8988T (cell line): ENCODE measurements at places on chromosomes 5 and 9.

DNA sequence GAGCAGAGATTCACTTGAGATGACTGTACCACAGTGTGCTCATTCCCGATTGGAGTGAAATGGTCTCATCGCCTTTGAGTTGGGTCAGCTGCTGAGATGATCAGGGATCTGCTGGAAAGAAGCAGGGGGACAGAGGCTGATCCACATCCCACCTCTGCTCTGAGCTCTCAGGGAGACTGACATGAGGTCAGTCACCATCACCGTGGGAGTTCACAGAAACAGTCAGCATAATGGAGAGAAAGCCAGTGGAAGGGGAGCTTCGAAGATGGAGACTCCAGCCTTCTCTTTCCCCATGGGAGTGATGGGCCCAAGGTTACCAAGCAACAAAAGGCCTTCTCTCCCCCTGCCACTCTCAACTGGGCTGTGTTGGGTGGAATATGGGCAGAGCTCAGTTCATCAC, 276.4 kb downstream of the CDK5RAP2 start:
- no peak for DNase-seq

- DNase-seq: no peak
These were observed 198.4 kb upstream of the TBCA start for GRCh38 chr5:77974576-77974975.

GRCh38 chr9:89387197-89387849, 69.0 kb downstream of the SECISBP2 start:
- DNase-seq: no peak

DNA sequence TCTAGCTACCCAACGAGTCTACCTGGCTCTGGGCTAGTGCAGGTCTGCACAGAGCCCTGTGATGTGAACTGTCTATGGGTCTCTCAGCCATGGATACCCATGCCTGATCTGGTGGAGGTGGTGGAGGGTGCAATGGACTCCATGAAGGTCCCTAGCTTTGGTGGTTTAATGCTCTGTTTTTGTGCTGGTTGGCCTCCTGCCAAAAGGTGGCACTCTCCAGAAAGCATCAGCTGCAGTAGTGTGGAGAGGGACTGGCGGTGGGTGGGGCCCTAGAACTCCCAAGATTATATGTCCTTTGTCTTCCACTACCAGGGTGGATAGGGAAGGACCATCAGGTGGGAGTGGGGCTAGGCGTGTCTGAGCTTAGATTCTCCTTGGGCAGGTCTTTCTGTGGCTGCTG, 290.1 kb downstream of the AGTPBP1 start:
- DNase-seq: no peak

DNA sequence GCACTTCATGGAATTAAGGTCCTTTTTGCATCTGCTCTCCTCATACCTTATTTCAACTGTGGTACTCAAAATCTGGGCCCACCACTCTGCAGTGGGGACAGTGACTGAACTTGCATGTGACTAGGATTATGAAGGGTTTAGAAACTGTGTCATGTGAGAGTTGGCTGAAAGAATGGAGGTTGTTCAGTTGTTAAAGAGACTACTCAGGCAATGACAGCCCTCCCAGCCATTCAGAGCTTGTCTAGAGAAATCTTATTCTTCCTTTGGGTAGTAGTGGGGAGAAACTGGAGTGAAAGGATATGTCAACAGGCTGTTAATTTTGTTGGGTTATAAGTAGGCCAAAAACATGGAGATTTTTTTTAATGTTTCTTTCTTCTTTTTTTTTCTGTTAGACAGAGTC, 10.3 kb downstream of the AOPEP start:
- no peak for DNase-seq

DNA sequence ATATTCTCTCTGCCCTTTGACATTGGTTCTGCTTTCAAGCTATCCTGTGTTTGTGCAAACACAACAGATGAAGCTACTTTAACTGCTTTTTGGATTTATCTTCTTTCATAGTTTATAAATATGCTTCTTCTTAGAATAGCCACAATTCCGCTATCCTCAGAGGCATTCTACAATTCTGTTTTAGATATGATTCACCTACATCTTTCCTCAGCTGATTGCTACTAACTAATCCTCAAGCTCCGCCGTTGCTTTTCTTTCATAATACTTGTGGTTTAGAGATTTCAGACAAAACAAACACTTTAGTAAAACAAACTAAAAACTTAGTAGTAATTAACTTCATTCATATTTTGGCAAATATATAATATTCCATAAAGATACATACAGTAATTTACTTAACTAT, 52.5 kb downstream of the ECPAS start:
- DNase-seq: no peak

DNA sequence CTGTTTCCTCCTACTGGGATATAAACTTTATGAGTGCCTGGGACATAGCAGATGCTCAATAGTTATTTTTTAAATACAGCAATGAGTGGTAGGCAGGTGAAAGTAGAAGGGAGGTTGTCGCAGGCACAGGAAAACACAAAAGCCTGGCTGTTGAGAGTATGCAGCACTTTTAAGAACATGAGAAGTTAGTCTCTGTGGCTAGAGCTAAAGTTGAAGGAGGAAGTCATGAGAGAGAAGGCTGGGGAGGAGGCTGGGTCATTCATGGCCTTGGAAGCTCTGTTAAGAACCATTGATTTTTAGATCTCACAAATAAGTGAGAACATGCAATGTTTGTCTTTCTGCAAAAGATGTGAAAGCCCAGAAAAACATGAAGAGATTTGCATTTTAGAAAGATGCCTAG, 126.7 kb downstream of the PRKACG start:
- DNase-seq: no peak

DNA sequence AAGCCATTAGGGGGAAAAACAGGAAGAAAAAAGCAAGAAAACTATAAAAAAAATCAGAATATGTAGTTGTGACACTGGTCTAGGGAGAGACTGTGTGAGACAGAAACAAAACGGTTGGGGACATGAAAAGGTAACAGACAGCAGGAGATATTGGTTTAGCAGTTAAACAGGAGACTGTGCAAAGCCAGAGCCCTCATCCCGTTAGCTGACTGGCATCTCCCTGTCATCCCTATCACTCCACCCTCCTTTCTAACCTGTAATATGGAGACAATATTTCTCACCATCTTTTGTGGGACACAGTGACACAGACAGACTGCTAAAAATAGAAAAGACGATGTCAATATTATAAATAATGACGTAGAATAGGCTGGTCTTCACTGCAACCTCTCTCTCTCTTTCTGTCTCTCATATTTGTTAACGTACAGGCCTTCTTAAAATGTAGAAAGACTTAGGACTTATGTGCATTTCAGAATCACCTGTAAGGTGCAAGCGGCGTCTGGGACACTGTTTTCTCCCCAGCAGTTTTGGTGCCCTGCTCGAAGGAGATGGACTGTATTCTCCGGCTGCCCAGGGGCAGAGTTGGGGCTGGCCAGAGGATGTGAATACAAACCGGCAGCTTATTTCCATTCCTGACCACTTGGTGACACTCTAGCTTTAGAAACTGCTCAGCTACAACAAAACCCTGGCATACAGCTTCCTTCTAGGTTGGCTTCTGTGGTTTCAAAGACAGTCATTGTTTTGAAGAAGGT, 190.6 kb downstream of the MAT2B start:
- DNase-seq: peak; percentile 5

DNA sequence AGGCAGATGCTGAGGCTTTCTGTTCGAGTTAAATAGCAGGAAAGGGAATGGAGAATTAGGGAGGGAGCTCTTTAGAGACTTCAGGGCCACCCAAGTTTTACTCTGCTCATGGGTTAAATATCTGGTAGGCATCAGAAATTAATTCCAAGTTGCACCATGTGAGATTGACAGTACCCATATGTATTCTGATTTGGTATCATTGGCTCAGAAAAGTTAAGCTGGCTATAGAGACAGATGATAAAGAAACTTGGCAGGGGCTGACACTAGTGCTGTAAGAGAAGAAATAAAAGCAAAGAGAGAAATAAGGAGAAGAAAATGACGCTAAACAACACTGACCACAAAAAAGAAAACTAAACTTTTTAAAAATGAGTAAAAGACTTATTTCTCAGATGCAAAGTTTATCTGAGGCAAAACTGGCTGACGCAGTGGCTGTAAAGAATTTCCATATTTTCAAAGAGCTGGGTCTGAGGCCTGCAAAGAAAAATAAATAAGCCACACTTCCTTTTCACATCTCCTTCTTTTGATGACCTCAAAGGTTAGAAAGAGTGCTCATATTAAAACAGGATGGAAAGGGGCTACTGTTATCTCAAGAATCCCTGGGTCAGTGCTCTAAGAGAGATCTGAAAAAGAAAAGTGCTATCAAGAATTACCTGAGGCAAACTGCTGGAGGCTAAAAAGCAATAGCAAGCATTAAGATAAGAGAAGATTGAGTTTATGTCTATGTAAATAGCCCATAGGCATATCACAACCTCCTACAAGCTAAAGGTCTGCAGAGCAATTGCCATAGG, 399.0 kb upstream of the MEF2C start:
- no peak for DNase-seq

- DNase-seq: no peak
These were observed 146.4 kb upstream of the ERCC6L2 start for GRCh38 chr9:95729046-95729445.

DNA sequence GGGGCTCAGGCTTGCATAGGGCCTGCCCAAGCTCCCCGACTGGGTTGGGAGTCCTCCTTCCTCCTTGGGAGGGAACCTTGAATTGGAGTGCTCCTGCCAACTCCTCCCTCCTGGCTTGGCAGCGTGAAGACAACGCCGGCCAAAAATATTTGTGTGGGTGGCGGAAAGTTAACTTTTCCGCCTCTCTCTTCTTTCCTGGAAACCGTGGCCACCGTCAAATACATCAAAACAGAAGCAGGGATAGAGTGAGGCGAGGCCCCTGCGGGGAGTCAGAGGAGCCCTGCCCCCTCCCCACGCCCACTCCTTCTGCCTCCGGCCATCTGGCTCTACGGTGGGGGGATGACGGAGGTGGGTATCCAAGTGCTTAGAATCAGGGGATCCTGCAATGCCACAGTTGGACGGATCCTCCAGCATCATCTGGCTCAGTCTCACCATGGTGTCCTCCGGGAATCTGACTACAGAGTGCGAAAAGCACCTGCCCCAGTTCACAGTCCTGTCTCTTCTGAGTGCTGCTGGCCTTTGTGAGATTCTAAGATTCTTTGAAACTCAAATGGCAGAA, 25.2 kb upstream of the SYNPO start:
- no peak for DNase-seq

DNA sequence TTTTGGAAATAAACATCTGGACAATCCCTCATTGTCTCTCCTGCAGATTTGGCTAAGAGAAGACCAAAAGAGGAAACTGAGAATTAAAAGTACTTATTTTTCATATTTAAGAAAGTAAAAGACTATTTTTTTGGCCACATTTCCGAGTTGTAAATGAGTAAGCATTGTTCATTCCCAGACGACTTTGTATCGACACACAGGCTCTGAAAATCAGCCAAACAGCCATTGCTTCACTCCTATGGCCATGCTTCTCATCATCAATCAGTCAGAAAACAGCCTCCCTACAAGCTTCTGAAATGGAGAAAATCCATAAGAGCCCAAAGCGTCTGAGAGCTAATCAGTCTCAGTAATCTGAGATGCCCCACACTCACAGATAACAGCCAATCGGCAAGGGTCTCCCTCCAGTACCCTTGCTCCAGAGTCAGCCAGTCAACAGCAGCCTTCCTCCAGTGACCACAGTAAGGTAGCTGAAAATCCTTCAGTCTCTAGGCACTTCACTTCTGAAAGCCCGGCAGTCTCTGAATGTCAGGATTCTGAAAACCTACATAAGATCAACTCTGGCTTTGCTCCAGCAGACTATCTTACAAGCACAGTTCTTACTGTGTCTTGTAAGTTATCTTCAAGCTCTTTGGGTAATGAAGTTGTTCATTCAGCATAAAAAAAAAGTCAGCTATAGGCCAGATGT, 30.9 kb downstream of the CDO1 start:
- no peak for DNase-seq

DNA sequence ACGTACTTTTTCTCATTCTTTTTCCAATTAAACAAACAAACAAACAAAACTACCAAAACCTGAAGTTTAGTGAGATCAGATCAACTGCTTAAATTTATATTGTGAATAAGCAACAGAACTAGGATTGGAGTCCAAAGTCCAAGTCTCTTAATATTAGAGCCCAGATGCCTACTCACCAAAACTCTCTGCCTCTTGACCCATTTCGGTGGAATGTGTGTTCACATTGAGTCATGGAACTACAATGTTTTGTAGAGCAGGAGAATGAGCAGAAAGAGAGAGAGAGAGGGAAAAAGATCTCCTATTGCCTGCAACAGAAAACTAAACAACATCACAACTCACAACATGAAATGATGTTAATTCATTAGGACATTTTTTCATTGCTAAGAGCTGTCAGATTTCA, 751.1 kb downstream of the TLR4 start:
- no peak for DNase-seq

DNA sequence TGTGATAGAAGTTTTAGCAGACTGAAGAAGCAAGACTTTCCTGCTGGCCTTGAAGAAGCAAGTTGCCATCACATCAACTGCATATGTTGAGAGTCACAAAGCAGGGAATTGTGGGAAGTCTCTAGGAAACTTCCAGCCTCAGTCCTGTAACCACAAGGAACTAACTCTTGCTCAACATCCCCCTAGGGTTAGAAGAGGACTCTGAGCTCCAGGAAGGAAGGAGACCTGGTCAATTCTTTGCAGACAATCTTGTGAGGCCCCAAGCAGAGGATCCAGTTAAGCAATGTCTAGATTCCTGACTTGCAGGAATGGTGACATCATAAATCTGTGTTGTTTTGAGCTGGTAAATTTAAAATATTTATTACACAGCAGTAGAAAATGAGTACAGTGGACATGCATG, 18.6 kb upstream of the ZNF366 start:
- no peak for DNase-seq
